ENCODE measurements at places on chromosomes 6 and 20. TPM values are rescaled to one million over a fixed set of nuclear protein-coding genes. Genes with fewer than 3 reads are reported as not detected.

DNA sequence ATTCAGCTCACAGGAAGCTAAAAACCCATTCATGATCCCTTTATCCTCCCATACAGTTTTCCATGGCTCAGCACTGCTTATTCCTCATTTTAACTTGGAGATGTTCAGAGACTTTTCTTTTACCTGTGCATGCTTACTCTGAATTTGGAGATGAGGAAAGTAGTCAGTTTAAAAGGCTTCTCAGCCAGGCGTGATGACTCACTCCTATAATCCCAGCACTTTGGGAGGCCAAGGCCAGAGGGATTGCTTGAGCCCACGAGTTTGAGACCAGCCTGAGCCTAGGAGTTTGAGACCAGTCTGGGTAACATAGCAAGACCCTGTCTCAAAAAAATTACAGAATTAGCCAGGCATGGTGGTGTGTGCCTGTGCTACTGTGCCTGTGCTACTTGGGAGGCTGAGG is 30.3 kb upstream of the TMEM217 start:
- peak overlapping the region; percentile 19 for H3K27ac ChIP-seq
- H3K4me3 ChIP-seq, result no peak overlapping the region
- no peak for DNase-seq
- peaks cover 58% of the 10 kb centered on the region for H3K36me3 ChIP-seq

Gene POPDC3
- not detected for total RNA-seq

Gene SEMG1
- not detected for total RNA-seq

Gene ARG1
- total RNA-seq, result not detected

- no peaks in the 10 kb centered on the region for H3K27me3 ChIP-seq
- peaks cover 25% of the 10 kb centered on the region for H3K36me3 ChIP-seq
- peak overlapping the region; percentile 97 for H3K27ac ChIP-seq
- DNase-seq, result peak; percentile 91
Observed at GRCh38 chr20:3811467-3812258, 8.7 kb upstream of the AP5S1 start.
